ENCODE measurements at places on chromosomes 2 and 18.

GRCh38 chr18:79798999-79799370 lies 1.2 kb downstream of the KCNG2 start:
- DNase-seq = no peak

GRCh38 chr2:157856187-157856515 lies 20.0 kb downstream of the ACVR1 start:
- DNase-seq = peak; percentile 43

DNA sequence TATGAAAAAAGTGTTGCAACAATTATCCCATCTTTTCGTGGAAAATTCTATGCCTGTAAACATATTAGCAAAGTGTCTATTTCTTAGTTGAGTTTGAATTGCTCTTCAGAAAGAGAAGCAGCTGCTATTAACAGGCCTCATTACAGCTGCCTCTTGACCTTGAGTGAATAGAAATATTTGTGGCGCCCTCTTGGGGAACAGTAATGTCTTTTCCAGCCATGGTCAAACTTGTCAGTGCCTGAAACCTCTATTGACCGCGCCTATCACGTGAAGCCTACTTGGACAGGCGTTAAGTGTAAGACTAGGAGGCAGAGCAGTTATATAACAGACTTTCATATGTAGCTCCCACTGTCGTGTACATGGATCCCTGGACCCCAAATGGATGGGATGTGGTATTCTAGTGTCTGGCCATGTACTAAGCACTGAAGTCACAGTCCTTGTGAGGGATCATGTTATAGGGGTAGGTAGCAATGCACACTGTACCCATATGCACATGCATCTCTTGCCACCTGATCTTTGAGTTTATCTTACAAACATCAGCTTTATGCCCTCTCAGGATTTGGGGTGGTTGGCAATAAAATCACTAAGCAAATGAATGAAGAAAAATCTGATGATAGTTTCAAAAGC lies 245.0 kb downstream of the PTGR3 start:
- DNase-seq = peak; percentile 25

DNA sequence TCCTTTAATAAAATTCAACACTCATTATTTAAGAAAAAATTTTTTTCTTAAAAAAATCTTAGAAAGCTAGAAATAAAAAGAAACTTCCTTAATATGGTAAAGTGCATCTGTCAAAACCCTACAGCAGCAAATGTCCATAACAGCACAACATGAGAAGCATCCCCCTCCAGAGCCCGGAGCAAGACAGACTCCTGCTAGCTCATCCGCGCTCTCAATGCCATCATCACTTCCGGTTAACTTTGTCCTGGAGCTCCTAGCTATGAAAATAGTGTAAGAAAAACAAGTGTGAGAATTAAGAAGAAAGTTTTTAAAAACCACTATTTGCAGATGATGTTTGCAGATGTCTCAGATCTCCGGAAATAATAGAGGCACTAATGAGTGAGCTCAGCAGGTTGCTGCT lies 103.1 kb downstream of the TEX51 start:
- DNase-seq = no peak

DNA sequence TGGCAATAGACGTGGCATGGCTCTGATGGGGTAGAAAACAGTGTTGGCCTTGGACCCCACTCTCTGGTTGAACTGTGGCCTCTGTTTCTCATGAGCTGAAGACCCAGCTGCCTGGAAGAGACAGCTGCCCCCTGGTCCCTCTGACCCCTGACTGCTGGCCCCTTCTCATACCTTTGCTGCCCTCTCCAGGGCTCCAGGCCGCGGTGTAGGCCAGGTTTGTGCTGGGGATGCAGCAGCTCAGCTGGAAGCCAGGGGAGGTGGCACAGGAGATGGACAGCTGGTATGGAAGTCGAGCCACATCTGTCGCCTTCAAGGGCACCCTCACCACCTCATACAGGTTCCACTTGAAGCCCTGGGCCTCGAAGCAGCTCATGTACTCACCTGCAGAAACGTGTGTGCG lies 31.7 kb upstream of the SELENOI start:
- DNase-seq = no peak

- DNase-seq = peak; percentile 21
Measured at GRCh38 chr18:70469916-70470315, 181.1 kb downstream of the SOCS6 start.
